ENCODE measurements at places on chromosomes 4 and X. TPM values are rescaled to one million over a fixed set of nuclear protein-coding genes. Genes with fewer than 3 reads are reported as not detected.

- H3K4me1 ChIP-seq = peaks cover 41% of the 10 kb centered on the region
- peak overlapping the region; percentile 34 for H3K27ac ChIP-seq
- peak overlapping the region; percentile 90 for H3K4me3 ChIP-seq
- H3K27me3 ChIP-seq = no peaks in the 10 kb centered on the region
- H3K36me3 ChIP-seq = peaks cover 11% of the 10 kb centered on the region
Observed at GRCh38 chr4:1245481-1246051, 3.4 kb downstream of the CTBP1 start.

GRCh38 chr4:8904041-8904501 is 32.4 kb upstream of the HMX1 start:
- H3K4me1 ChIP-seq = no peaks in the 10 kb centered on the region
- no peak overlapping the region for H3K4me3 ChIP-seq
- H3K27me3 ChIP-seq = no peaks in the 10 kb centered on the region
- no peak for DNase-seq
- H3K27ac ChIP-seq = no peak overlapping the region

DNA sequence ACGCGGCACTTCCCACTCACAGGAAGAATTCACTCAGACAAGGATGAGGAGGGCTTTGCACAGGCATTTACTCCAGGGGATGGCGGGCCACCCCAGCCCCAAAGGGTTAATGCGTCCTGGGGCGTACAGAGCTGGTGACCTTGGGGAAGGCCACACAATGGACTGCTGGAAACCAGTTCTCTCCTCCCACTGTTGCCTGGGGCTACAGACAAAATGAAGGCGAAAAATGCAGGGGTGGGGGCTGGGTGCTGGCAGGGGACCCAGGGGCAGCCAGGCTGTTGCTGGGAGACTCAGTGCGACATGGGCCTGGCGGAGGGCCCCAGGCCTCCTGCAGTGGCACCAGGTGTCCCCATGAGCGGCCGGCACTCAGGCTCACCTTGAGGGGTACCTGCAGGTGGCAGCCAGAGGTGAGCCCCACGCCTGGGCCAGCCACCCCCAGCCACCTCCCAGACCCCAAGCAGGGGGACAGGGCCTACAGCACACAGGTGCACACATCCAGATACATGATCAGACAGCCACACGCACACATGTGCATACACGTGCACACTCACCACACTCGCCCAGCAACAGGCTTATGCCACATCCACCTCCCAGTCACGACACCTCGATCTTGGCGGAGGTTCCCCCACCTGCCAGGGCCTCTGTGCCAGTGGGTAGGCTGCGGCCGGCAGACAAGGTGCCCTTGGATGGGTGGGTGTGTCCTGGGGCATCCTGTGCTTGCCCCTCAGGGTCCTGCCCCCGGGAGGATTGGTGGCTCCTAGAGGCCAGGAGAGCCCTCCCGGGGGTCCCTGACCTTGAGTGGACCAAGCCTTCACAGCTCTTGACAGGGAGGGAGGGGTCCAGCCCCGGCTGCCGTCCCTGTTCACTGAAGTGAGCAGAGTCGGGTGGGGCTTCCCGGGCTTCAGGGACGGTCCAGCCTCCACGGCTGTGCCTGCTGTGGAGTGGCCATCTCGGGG is 13.1 kb downstream of the NAT8L start:
- H3K27ac ChIP-seq = no peak overlapping the region
- H3K4me3 ChIP-seq = no peak overlapping the region
- H3K36me3 ChIP-seq = no peaks in the 10 kb centered on the region
- no peaks in the 10 kb centered on the region for H3K4me1 ChIP-seq

ASMT gene
- 0.54 TPM for total RNA-seq

IL9R gene
- total RNA-seq = 1.4 TPM
